ENCODE measurements at places on chromosomes 12 and 14. TPM values are rescaled to one million over a fixed set of nuclear protein-coding genes. Genes with fewer than 3 reads are reported as not detected.

The OTUB2 gene
- 1.2 TPM for total RNA-seq

The CCDC175 gene
- total RNA-seq = not detected

The REC8 gene
- 48.7 TPM for total RNA-seq

The APPL2 gene
- total RNA-seq = 19.3 TPM

The OTX2 gene
- total RNA-seq = not detected

The MSRB3 gene
- total RNA-seq = 0.18 TPM

The PIANP gene
- total RNA-seq = 1.3 TPM

The SLC35F4 gene
- not detected for total RNA-seq

The RTL1 gene
- not detected for total RNA-seq

Data from activated naive CD4-positive, alpha-beta T cell treated with anti-CD3 and anti-CD28 coated beads, Interleukin-2, amount 50 U/mL, for 72 hours (primary cell).